ENCODE measurements at places on chromosomes 2 and 18.

DNA sequence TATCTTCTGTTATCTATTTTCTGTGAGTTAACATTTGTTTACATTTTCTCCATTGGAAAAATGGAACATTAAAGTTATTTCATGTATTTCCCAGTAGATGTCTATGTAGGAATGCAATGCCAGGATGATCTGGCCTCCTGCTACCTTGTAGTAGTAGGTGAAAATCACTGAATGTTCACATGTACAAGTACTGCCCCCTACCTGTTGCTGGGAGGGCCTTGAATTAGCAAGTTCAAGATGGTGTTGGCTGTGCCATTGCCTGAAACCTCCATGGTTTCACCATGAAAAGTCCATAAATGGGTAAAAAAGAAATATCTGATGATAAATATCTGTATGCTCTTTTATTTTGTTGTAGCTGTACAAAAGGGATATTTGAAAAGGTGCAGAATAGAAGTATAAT is 30.7 kb downstream of the XRCC5 start:
- no peak for DNase-seq

- no peak for DNase-seq
These were observed 31.3 kb upstream of the CNTNAP5 start for GRCh38 chr2:123993728-123994323.

DNA sequence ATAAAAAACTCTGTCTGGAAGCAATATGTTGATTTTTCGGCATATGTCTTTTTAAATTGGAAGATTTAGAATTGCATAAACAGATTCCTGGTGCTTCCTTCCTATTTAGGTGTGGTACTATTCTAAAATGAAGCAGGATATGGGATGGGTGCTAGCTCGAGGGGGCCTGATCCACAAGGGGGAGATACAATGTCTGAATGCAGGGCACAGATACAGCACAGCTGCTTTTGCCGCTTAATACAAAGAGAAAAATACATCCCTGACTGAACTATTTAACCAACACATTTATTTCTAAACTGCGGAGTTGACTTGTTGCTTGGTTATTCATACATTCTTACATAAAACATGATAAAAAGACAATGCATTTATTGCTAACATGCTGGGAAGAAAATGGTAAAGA is 169.1 kb downstream of the TMEFF2 start:
- DNase-seq: no peak

DNA sequence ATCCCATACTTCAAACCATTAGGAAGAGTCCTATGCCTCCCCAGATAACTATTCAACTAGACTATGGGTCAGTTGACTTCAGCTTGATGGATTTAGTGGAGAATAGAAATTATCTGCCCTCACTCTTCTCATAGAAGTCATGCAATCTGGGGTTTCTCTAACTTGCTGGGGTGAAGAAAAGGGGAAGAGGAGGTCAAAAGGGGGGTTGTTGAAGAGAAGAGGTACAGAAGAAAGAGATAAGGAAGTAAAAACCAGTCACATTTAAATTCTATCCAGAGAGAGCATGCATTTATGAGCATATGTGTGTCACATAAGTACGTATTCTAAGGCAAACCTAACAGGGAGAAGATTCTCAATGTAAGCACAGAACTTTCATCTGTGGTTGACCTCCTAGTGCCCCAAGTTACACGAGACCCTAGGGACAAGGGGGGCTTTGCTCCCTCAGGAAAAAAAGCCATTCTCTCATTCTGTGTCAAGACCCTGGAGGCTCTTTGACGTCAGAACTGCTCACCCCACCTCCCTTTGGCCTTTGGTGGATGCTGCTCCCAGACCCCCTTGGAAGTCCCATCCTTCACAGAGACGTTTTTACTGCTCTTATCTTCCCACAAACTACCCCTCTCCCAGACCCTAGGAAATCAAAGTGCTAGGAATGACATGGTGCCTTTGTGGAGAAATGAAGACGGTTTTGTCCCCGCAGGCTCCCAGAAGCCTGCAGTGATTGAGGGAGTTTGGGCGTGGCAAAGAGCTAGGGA is 236.8 kb upstream of the TNP1 start:
- DNase-seq: no peak

- DNase-seq: no peak
These were observed 1.3 kb upstream of the VWA3B start for GRCh38 chr2:98085649-98086048.

- no peak for DNase-seq
These were observed 164.5 kb downstream of the PMAIP1 start for GRCh38 chr18:60064271-60064670.

- no peak for DNase-seq
These were observed 233.1 kb downstream of the NR4A2 start for GRCh38 chr2:156099382-156099781.

DNA sequence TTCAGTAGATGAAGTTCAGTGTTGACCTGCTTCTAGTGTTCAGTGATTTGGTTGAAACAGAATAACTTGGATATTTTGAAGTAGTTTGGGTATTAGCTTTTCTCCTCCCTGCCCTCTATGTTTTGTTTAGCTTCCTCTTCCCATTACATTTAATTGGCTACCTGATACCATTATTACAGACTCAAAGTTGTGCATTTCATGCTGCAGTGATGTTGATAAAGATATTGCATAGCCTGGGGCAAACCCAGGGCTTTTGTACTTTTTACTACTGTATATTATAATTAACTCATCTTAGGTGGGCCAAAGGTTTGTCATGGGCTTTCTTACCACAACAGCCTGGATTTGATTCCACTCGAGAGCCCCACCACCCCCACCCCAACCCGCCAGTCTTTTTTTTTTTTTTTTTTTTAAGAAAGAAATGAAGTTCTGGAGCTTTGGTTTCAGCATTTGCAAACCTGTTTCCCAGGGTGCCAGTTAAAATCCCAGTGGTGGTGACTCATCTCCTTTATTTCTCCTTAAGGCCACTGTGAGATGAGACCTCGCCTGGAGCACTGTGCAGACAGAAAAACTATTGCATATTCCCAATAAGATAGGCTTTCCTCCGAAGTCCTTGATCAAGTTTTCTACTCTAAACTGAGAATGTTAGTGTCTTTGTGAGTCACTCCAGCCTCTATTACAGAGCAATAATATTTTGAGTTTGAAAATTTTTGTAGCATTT is 393.7 kb upstream of the FANCL start:
- DNase-seq: no peak
